ENCODE measurements at places on chromosomes 4 and X.

DNA sequence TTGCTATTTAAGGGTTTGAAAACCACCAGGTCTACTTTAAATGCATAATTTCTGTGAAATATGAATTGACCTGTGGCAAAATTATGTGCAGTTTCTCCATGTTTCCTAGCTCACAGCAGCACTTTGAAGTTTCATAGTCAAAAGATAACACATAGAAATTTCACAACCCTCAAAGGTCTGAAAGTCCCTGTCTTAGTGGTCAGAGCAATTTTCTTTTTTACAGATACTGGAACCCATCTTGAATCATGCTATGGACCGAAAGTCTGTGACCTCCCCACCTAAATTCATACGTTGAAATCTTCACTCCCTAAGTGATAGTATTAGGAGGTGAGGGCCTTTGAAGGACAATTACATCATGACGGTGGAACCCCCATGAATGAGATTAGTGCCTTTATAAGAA lies 240.4 kb upstream of the BMP3 start:
- no peak for DNase-seq

DNA sequence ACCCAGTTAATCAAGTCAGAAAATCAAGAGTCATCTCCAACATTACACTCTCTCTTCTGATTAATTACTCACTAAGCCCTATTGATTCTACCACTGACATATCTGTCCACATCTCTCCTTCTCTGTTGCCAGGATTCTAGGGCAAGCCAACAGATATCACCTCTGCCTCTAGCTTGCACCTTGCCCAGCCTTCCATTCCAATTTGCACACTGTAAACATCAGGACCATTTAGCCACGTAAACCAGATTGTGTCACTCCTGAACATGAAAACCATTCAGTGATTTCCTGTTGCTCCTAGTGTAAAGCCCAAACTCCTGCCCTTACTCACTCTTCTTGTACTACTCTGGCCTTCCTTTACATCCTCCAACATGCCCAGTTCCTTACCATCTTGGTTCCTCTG lies 68.0 kb upstream of the PLS3 start:
- DNase-seq, result no peak

DNA sequence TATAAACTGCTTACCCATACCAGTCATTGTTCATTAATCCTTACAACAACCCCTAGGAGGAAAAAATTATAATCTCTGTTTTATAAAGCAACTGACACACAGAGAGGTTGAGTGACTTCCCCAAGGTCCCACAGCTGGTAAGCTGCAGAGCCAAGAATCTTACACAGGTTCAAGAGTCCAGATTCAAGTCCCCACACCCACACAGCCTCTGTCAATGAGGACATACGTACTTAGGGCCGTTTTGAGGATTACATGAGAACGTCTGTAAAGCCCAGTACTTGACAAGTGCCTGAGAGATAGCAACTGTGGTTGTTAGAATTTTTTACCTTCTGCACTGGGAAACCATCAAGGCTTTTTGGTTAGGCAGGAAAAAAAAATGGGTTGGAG lies 556 bp upstream of the SLC25A43 start:
- no peak for DNase-seq

DNA sequence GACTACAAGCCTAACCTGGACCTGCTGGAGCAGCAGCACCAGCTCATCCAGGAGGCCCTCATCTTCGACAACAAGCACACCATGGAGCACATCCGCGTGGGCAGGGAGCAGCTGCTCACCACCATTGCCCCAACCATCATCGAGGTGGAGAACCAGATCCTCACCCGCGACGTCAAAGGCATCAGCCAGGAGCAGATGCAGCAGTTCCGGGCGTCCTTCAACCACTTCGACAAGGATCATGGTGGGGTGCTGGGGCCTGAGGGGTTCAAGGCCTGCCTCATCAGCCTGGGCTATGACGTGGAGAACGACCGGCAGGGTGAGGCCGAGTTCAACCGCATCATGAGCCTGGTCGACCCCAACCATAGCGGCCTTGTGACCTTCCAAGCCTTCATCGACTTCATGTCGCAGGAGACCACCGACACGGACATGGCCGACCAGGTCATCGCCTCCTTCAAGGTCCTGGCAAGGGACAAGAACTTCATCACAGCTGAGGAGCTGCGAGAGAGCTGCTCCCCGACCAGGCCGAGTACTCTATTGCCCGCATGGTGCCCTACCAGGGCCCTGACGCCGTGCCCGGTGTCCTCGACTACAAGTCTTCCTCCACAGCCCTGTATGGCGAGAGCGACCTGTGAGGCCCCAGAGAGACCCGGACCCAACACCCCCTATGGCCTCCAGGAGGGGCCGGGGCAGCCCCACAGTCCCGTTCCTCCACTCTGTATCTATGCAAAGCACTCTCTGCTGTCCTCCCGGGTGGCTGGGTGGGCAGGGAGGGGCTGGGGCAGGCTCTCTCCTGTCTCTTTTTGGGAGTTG lies 486.2 kb downstream of the TRAM1L1 start:
- no peak for DNase-seq

DNA sequence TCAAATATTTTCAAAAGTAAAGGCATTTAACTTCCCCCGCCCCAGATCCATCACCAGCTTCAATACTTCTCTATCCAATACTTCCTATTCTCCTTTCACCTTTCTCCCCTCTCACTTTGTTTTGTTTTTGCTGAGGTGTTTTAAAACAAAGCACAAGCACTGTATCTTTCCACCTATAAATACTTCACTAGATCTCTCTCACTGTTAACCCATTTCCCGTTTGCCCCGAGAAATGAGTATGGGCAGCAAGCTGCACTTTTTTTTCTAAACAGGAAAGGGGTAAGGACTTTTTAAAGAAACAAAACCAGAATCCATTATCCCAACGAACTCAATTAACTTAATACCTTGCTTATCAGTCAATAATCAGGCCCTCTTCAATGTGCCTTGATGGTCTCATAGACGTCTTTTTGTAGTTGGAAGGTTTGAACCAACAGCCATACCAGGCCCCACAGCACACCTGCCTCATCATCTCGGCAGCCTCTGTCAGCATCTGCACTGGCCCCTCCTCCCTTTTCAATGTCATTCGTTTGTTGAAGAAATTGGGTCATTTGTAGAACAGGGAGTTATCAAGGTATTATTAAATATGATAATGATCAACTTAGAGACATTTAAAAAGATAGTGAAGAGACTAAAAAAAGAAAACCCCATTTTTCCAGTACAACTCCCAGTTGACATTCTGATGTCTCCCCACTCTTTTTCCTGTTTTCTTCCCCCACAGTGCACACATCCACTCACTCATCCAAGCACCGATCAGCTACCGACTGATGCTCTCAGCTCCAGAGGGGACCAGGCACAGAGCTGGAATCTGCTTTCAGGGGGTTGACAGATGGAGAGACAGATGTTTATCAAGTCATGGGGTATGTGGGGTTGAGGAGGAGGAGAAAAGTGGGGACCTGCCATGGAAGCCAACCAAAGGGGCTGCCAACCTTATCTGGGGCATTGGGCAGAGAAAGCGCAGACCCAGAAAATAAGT lies 25.8 kb downstream of the CRMP1 start:
- DNase-seq, result no peak

GRCh38 chr4:75989846-75990528 lies 758 bp downstream of the SDAD1 start:
- DNase-seq, result no peak

GRCh38 chr4:20528508-20528907 lies 171.8 kb upstream of the PACRGL start:
- no peak for DNase-seq

DNA sequence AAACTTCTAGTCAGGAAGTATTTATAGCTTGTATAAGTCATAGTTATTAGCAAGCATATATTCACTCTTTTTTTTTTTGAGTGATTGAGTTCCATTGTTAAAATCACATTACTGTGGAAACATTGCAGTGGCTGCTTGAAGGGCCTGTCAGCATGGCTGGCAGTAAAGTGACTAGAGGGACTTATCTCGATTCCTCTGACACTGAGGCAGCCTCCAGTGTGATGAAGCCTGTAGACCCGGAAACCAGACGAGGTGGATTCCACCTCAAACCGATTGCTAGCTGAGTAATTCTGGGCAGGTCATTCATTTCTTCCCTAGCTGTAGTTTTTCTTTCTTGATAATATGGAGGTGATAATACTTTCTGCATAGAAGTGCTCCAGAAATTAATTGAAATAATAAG lies 4.7 kb downstream of the FAM149A start:
- no peak for DNase-seq

All from activated CD4-positive, alpha-beta T cell treated with anti-CD3 and anti-CD28 coated beads for 1 hour (primary cell).